LHCN-M2 (cell line): ENCODE measurements at places on chromosomes 1 and 21. TPM values are rescaled to one million over a fixed set of nuclear protein-coding genes. Genes with fewer than 3 reads are reported as not detected.

- DNase-seq, result no peak
Measured at GRCh38 chr21:40011371-40011770, 144.1 kb downstream of the PCP4 start.

DNA sequence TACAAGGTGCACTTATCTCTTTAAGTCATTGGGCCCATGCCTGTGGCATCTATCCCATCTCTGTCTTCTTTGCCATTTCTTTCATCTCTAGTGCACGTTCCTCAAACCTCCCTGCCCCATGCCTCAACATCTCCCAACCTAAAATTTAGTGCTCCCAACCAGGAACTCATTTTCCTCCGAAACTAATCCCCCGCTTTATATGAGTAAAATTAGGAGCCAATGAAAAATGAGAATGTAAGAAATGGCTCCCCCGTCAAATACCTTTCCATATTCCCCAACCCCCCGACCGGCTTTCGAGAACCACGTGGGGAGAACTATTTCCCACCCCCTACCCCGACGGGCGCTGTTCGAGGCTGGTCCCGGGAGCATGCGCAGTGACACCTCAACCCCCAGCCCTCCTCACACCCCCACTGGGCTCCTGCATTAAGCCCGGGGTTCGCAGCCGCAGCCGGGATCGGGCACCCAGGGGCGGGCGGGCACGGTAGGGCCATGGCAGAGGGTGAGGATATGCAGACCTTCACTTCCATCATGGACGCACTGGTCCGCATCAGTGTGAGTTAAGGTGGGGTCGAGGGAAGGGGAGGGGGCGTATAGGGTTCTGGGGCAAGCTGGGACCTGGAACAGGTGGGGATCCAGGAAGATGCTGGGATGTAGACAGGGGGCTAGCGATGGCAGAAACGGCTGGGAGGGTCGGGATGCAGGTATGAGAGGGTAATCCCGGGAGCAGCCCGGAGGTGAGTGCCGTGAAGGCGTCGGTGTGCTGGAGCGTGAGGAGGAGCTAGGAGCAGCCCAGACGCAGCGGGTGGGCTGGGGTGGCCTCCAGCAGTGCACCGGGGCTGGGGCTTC is at the start of gene TRIM46:
TSS of gene TRIM46 (plus strand) at position 372 of the 846 bp plus-strand sequence. CDS start at position 490, 118 bp downstream.
- DNase-seq, result peak; percentile 36

DNA sequence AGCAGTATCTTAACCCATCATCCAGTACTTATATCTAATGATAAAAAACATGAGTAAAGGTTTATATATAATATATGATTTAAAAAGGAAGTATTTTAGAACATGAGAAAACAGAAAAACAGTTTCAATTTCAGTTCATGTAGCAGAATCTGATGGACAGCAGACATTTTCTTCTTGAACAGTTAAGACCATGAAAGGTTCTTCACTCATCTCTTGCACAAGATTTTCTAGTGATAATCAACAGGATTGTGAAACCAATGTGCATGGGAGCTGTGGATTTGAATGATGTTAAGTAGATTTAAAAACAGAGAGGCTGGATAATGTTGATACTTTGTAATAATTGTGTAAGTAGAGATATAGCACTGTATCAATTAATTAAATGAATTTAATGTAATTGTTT is 1297.6 kb downstream of the BRINP3 start:
- DNase-seq, result no peak

GRCh38 chr1:155043793-155044192 is 7.3 kb upstream of the ADAM15 start:
- DNase-seq, result no peak

DNA sequence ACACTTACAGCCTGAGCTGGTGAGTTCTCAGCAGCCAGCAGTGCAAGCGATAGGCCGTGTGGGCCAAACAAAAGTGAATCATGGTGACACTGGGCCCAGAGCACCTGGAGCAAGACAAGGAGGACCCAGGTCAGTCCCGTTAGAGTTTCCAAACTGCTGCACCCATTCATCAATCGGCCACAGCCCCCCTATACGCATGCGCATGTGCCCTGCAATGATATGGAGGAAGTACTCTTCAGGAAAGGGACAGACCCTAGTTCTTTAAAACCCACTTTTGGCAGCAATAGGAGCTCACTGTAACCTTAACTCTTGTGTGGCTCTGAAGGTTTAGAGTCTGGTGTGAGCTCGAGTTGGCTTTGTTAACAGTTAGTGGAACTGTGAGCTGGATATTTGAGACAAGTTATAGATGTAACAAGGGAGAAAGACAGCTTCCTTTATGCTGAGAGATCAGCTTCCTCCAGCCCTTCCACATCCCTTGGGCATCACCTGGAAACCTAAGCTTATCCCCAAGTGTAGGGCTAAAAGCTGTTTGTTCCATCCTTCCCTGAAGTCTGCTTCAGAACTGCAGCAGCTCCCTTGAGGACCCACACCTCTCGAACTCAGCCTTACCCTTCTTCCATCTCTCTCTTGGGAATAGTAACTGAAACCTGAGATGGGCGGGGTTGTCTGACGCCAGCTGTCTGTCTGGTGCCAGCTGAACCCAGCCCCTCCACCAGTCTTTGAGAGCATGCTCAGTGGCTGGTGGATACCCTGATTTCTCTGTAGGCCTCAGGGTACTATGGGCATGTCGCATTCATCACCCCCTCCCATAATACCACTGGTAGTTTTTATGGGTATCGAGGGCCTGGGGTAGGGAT is 17.7 kb downstream of the NMNAT1 start:
- peak; percentile 50 for DNase-seq

- no peak for DNase-seq
Measured at GRCh38 chr1:67750691-67751054, 65.7 kb downstream of the GADD45A start.

DNA sequence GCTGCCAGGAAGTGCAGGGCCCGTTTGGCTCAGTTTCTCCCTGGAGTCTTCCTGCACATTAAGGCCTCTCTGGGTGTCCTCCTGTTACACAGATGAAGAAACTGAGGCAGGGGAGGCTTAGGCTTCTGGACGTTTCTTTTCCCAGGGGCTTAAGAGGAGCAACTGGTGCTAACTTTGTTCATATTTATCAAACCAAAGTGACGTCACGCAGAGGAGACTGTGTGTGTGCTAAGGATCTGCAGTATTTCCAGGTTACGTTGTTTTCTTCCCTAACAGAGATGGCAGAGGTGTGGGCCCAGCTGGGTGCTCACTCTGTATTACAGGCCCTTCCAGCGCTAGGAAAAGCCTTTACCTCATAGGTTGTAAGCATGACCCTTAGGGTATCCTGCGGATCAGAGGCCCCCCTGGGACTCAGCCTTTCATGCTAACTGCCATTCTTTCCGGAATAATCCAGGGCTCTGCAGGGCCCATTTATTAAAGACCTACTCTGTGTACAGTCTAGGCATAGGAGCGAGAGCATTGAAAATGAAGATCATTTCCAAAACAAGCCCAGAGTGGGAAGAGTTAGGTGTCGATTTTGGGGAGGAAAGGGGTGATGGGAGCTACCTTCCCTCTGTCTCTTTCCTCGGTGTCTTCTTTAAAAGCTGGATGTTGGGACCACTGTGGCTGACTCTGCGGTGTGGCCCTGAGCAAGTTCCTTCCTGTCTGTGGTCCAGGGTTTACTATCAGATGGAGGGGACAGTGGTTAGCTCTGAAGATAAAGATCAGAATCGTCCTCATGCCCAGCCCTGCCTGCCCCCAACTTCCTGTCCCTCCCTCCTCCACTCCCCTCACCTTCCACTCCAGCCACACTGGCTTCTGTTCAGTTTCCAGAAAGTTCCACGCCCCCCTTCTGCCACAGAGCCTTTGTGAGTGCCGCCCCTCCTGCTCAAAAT is 4.6 kb downstream of the AGTRAP start:
- no peak for DNase-seq

GRCh38 chr1:236438614-236439013 is 44.5 kb downstream of the EDARADD start:
- no peak for DNase-seq

GRCh38 chr1:155453141-155453540 is 109.5 kb downstream of the ASH1L start:
- no peak for DNase-seq

DNA sequence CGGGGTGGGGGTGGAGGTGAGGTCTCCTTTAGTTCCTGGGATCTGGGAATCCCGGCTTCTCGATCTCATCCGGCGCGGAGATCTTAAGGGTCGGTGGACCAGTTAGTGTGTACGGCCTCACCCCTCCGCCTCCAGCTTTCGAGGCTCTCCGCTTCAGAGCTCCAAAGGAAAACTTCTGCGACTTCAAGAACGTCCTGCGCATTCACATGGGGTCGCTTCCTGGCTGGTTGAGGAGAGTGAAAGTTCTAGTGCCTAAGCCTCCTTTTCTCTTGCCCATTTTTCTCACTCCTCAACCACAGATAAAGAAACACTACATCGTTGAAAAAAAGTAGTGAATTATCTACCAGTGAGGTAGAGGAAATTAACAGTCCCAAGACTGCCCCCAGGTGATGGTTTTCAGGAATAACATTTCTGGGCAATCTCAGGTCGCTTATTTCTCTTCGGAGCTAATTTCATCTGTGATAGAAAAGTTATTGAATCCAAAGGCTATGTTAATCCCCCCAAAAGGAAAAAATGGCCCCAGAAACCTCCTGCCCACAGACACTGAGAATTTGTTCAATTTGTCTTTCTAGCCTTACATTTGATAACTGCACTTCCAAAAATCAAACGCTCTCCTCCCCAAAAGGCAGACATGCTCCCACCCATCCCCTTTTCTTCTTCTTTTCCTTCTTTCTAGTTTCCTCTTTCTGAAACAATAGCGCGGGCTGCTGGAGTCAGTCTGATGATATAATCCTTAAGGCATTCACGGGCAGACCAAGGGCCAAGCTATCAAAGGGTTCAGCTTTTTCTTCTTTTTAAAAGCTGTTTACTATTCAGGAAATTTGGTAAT is 20.6 kb upstream of the TBX15 start:
- DNase-seq, result peak; percentile 77

SHE gene
- not detected in 2 replicates for total RNA-seq

HSD3B1 gene
- not detected in 2 replicates for total RNA-seq

GSTM5 gene
- total RNA-seq, result not detected in 2 replicates
